ENCODE measurements at places on chromosomes 1 and 21.

GRCh38 chr21:35628316-35628715, 432.0 kb downstream of the SETD4 start:
- DNase-seq: no peak

DNA sequence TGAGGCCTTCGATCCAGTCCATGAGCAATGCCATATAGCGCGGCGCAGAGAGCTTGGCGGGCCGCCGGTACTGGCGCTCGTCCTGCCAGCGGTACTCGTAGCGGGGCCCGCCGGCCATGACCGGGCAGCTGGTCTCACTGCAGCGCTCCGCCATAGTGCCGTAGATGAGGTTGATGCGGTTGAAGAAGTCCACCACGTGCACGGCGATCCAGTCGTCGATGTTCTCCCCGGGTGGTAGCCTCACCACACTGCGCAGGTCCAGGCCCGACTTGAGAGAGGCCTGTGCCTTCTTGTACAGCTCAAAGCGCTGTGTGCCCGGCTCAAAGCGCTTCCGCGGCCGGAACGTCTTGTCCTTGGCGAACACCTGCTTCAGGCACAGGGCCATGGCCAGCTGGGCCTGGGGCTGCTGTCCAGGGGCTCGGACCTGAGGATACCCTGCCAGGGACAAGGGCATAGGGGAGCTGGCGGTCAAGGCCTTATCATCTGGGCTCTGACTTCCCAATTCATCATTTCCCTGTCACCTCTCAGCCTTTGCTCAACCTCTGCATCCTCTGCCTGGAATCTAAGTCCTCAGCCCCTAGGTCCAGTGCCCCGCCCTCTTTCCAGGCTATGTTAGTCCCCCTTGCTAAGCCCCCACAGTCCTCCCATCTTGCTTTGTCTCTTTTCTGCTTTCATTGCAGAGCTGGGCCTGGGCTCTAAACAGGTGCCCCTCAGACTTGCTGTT, 3.5 kb downstream of the MOB3C start:
- DNase-seq: no peak

- no peak for DNase-seq
These were observed 29.2 kb downstream of the AGPAT3 start for GRCh38 chr21:43894206-43894577.

DNA sequence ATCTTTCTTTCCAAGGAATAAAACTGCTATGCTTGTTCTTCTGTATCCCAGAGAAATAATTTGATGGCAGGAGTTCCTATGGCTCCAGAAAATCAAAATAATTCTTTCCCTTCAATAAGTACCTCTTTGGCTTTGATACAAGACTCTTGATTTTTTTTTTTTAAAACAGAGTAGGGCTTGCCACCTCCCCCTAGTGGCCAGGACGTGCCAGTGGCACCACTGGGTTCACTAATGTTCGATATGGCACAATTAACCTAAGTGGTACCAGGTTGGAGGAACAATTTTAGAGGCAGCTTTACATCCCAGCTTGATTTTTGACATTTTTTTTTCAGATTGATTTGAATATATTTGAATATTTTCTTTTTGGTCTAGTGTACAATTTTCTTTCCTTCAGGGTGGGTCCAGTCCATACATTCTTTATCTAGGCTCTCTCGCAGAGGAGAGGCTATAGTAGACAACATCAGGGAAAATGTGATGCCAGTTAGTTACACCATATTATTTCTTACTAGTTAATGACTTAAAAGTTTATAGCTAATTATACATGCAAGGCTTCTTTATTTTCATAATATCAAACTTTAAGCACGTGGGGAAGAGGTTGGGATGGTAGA, 330.9 kb downstream of the S1PR1 start:
- DNase-seq: peak; percentile 16

- no peak for DNase-seq
These were observed 285.6 kb upstream of the B3GALT2 start for GRCh38 chr1:193471981-193472380.

- DNase-seq: no peak
These were observed 142.8 kb downstream of the ETS2 start for GRCh38 chr21:38948377-38949069.

DNA sequence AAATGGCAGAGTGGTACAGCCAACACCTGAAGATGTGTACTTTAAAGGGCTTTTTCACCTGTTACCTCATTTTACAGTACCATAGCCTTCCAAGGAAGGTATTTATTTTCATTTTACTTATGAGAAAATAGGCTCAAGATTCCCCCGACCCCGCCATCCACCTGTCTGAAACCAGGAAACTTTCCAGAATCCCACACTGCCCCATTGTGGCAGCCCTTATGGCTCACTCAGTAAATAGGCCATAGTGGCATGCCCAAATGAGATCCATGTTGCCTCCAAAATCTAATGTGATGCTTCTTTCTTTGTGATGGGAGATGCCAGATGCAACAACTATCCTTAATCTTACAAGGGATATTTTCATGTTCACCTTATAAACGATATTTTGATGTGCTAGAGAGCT, 97.8 kb downstream of the EBNA1BP2 start:
- DNase-seq: no peak

DNA sequence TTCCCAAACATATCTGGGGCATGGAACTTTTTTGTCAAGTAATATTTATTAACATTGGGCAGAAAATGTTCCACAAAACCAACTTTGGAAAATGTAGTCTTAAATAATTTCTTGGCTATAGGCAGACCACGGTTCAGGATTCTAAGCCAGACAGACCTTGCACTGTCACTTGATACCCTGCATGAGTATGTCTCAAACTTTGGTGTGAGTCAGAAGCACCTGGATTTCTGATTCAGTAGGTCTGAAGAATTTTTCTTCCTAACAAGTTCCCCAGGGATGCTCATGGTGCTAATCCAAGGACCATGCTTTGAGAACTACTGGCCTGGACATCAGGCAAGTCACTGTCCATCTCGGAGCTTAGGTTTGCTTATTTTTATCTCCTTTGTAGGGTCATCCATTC, 562.0 kb downstream of the PLPP3 start:
- DNase-seq: no peak

DNA sequence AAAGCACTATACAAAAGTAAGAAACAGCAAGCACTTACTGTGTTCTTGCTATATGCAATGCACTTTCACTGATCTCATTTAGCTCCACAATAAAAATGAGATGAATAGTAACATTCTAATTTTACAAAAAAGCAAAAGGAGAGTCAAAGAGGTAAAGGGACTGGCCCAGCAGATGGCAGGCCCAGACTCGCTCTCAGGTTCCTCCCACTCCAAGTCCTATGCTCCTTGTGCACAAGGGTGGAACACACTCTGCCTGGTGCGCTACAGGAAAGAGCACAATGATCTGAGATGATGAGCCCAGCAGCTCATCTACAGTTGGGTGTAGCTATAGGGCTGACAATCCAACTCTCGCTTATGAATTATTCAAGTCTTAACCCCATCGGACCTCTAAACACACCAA, 94.1 kb upstream of the LYST start:
- no peak for DNase-seq

GRCh38 chr1:8818325-8818775, 910 bp upstream of the RERE start:
- peak; percentile 7 for DNase-seq

GRCh38 chr1:213256438-213257087, 205.5 kb downstream of the RPS6KC1 start:
- no peak for DNase-seq

- no peak for DNase-seq
These were observed 56.8 kb upstream of the IRF2BP2 start for GRCh38 chr1:234666761-234667160.

DNA sequence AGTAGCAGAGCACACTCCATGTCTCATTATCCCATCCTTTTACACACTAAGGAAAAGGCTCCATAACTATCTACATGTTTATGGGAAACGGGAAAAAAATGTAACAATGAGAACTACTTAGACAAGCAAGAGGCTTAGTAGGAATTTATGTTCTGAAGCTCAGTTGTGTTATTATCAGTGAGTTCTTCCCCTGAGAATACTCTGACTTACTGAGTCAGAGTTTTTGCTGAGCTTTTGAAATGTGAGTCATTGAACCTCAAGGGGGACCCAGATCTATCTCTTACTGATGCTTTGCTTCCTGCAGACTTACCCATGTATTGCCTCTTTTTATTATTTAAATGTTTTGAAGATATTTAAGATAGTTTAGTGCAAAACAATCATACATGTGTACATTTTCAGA, 20.1 kb downstream of the CFHR5 start:
- no peak for DNase-seq

DNA sequence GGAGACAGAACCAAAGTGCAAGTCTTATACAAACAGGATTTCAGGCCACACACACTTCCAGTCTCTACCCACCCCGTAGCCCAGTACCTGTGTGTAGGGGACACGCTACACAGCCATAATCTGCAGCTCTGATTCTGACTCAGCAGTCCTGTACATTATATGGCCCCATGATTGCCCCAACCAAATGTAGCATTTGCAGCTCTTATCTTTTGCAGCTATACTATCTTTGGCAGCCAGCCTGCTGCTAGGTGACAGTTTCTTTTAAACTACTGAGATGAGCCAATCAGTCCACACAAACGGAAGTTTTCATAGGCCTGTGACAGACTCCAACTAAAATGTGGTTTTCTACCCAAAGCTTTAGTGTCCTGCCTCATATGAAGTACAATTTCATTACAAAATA, 259.6 kb upstream of the ST6GALNAC5 start:
- no peak for DNase-seq

GRCh38 chr1:213192026-213192425, 141.0 kb downstream of the RPS6KC1 start:
- no peak for DNase-seq

DNA sequence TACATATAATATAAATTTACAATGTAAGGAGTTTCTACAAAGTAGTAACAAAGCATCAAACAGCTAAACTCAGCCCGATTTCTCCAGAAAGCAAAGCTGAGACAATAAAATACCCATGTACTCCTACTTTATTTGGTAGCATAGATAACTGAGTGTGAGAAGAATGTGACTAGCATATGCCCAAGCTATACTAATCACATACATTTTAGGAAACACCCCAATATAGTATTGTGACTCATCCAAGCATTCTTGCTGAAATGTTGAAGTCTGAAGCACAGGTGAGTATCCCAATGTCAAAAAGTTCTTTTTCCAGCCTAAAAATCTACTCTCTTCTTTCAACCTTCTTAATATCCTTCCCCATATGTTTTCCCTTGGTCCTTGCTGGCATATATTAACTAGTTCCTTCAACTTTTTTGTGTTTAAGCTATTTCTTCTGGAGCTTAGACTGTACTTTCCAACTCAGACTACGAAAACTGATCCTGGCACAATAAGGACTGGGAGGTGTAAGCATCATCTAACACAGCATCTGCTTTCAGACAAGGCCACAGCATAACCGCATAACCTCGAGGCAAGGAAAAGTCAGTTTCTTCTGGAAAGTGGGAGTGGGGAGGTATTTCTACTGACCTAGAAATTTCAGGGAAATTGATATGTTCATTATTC, 163.0 kb upstream of the RNPC3 start:
- DNase-seq: no peak

GRCh38 chr1:67429011-67429527, 1.1 kb downstream of the SERBP1 start:
- no peak for DNase-seq

DNA sequence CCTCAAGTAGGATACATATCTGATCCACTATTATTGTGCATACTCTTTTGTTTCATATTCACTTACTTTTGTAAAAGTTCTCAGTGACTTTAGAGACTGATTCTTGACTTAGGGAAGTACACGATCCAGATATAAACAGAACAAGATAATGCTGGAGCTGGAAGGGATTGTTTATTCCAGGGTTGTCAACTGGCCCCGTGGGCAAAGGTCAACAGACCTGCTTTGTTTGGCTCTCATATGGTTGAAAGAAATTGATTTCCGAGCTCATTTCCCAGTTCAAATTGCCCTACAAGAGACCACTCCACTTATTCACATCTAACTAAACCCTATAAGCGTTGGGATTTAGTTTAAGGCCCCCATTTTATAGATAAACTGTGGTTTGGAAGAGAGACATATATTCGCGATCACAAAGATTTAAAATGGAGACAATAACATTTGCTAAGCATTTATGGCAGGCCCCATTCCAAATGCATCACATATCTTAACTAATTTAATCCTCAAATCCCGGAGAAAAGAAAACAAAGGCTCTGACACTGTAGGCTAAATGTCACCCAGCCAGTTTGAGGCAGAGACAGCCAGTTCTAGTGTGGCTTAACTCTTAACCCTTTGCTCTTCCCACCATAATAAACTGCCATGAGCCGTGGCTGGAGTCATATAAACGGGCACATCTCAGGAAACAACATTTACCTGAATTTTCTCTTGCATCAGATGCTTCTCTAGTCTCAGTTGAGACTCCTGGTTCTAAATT, 20.6 kb downstream of the REG4 start:
- DNase-seq: no peak

- no peak for DNase-seq
These were observed 8.4 kb downstream of the KCNJ15 start for GRCh38 chr21:38265166-38265565.

DNA sequence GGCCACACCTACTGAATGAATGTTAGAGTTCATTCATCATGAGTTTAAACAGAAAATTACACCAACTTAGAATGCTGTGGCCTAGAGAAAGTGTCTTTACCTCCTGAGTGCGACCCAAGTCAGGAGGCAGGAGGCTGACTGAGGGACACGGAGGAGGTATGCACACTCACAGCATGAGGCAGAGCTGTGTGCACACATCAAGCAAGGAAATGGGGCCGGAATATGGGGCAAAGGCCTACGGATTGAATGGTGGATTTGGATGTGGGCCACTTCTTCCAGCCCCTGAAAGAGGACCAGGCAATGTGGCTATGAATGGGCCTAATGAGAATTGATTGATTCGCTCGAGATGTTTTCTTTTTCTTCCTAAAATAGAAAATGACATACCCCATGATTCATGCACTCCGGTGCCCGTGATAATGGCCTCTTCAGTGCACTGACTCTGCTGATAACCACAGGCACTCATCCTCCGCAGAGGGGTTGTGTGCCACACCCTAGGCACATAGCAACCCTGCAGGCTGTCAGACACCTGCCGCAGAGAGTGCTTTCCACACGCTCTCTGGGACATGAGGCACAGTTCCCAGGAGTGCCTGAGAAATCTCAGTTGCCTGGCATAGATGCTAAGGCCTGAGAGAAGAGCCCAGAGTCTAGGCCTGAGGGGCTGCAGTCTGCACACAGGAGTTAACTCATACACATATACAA, 155.5 kb downstream of the GLUL start:
- no peak for DNase-seq

- no peak for DNase-seq
These were observed 272.1 kb downstream of the TRABD2B start for GRCh38 chr1:47725000-47725473.

- DNase-seq: no peak
These were observed 18.8 kb downstream of the PGBD5 start for GRCh38 chr1:230407351-230407750.

GRCh38 chr1:226355669-226356551, 46.9 kb upstream of the LIN9 start:
- DNase-seq: no peak

GRCh38 chr21:44490816-44491215, 35.5 kb downstream of the LRRC3 start:
- no peak for DNase-seq

- no peak for DNase-seq
These were observed 172.2 kb upstream of the ETV3 start for GRCh38 chr1:157310401-157310800.

GRCh38 chr1:115255154-115255553, 82.9 kb downstream of the NGF start:
- no peak for DNase-seq

GRCh38 chr1:24910751-24911650, 19.1 kb downstream of the RUNX3 start:
- DNase-seq: peak; percentile 70

All from activated CD8-positive, alpha-beta memory T cell treated with anti-CD3 and anti-CD28 coated beads for 1 hour (primary cell).